ENCODE measurements at places on chromosomes 16 and 17.

DNA sequence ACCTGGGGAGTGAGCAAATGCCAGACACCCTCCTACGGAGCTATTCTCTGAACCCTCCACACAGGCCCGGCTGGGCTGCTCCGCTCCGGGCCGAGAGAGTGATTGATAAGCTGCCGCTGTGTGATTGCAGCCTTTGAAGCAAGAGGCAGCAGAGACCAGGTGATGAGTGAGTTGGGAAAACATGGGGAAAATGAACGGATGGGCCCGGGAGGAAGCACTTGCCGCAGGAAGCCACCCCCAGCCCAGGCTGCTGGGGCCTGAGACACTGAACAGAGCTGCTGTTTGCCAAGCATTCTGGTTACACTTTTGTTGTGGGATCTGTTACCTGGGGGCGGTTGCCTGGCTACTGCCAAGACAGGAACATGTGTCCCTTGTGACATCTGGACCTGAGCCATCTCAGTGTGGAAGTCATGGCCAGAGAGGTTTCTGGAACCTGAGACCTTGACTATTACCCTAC lies 46.4 kb upstream of the KLHDC4 start:
- no peak for DNase-seq

- DNase-seq = peak; percentile 91
Measured at GRCh38 chr17:57869617-57870282, 19.9 kb upstream of the MRPS23 start.

DNA sequence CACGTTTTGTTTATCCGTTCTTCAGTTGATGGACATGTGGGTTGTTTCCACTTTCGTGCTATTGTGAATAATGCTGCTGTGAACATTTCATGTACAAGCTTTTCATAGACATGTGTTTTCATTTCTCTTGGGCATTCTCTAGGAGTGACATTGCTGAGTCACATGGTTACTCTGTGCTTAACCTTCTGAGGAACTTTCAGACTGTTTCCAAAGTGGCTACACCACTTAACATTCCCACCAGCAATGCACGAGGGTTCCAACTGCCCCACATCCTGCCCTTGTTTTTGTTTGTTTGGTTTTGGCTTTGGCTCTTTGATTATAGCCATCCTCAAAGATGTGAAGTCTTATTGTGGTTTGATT lies 14.2 kb upstream of the PEMT start:
- peak; percentile 67 for DNase-seq

GRCh38 chr17:10177131-10177912 lies 21.1 kb downstream of the GAS7 start:
- no peak for DNase-seq

DNA sequence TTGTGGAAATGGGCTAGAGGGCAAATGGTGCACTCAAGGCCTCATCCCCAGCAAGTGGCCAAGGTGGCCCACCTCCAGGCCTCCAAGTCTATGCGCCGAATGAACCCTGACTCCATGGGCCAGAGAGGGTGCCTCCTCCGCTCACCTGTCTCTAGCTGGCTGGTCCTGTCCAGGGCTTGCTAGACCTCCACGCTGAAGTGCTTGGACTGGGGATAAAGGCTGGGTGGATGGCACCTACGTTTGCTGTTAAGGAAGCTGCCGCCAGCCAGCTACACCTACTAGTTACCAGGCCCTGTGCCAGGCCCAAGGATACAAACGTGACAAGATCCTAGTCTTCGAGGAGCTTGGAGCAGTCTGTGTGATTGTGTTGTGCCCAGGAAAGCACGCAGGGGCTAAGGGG lies 739 bp upstream of the SGCA start:
- no peak for DNase-seq

GRCh38 chr16:85316321-85316919 lies 204.1 kb upstream of the CIBAR2 start:
- peak; percentile 49 for DNase-seq

- DNase-seq = no peak
Measured at GRCh38 chr17:38556239-38556638, 49.5 kb downstream of the SRCIN1 start.

DNA sequence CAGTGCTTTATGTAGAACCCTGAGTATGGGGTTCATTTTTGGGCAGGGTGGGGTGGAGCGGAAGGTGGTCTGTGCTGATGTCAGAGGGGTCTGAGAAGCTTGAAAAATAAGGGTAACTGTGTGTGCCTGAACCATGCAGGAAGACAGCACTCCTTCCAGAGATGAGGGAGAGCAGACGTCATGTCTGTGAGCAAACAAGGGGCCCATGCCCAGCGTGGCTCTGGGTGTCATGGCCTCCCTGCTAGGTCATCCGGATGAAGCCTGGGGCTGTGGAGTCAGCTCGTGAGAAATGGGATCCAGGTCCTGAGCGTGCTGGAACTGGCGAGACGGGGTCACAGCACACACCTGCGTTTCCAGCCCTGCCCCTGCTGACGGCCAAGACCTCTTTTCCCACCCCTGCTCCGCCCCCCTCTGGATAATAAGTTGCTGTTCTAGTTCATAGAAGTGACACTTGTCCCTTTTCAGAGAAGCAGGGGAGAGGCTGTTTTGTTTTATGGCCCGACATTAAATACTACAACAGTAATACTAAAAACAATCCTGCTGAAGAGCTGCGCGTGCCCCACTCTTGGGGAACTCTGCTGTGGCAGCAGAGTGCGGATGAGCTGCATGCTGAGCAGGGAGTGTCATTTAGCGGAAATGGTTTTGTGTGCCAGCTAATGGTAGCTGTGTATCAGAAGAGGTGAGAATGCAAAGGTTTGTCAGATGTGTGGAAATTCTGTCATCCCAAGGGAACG lies 92.6 kb downstream of the RPTOR start:
- no peak for DNase-seq

DNA sequence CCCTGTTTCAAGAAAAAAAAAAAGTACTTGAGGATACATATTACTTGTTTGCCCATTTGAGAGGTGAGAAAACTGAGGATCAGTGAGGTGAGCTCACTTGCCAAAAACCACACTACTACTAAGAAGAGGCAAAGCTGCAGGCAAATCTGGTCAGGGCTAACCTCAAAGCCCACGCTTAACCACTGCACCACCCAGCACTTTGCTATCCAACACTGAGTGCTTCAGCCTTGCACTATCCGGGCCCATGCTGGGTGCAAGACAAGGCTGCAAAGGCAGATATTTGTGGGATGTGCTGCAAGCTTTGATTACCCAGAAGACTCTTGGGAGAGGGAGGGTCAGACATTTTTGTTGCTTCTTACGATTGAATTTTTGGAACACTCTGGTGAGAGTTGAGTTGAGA lies 23.6 kb upstream of the NLRP1 start:
- DNase-seq = no peak

DNA sequence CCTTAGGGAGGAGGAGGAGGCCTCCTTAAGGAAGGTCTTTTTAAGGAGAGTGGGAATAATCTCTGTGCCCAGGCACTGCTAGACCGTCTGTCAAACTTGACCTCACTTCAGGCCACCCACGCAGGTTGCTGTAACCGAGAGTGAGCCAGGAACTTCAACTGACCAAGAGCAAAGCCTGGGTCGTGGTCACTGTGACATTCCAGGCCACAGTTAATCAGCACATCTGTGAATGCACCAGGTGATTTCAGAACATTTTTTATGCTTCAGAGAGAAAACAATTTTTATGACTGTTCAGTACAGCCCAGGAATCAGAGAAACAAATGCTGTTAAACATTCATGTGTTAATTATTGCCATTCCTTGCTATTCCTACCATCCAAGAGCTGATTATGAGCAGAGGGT lies 226.6 kb upstream of the ASIC2 start:
- no peak for DNase-seq

DNA sequence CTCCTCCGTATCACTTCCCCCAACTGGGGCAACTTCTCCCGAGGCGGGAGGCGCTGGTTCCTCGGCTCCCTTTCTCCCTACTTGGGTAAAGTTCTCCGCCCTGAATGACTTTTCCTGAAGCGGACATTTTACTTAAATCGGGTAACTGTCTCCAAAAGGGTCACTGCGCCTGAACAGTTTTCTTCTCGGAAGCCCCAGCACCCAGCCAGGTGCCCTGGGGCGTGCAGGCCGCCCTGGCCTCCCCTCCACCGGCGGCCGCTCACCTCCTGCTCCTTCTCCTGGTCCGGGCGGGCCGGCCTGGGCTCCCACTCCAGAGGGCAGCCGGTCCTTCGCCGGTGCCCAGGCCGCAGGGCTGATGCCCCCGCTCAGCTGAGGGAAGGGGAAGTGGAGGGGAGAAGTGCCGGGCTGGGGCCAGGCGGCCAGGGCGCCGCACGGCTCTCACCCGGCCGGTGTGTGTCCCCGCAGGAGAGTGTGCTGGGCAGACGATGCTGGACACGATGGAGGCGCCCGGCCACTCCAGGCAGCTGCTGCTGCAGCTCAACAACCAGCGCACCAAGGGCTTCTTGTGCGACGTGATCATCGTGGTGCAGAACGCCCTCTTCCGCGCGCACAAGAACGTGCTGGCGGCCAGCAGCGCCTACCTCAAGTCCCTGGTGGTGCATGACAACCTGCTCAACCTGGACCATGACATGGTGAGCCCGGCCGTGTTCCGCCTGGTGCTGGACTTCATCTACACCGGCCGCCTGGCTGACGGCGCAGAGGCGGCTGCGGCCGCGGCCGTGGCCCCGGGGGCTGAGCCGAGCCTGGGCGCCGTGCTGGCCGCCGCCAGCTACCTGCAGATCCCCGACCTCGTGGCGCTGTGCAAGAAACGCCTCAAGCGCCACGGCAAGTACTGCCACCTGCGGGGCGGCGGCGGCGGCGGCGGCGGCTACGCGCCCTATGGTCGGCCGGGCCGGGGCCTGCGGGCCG lies 1.6 kb downstream of the HIC1 start:
- peak; percentile 69 for DNase-seq

- DNase-seq = no peak
Measured at GRCh38 chr16:4313563-4314531, 2.0 kb upstream of the GLIS2 start.

GRCh38 chr17:78108726-78109488 lies 19.6 kb downstream of the TMC6 start:
- no peak for DNase-seq

DNA sequence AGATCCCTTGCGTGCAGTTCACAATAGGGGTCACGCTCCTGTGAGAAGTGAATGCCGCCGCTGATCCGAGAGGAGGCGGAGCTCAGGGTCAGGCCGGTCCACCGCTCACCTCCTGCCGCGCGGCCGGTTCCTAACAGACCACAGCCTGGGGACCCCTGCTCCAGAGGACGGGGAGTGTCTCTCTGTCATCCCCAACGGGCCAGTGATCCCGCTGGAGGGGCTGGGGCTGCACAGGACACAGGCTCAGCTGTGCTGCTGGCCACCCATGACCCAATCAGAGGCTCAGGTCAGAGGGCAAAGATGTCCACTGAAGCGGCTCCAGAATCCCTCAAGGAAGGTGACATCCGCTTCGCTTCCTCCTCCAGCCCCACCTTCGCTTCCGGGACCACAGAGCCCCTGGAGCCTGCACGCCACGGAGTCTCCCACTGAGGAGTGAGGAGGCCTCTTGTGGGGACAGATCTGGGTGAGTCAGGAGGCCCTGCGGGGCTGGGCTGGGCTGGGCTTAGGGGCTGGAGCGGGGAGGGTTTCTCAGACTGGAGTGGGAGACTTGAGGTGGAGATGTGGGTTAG lies 115.4 kb downstream of the METRNL start:
- DNase-seq = peak; percentile 66

DNA sequence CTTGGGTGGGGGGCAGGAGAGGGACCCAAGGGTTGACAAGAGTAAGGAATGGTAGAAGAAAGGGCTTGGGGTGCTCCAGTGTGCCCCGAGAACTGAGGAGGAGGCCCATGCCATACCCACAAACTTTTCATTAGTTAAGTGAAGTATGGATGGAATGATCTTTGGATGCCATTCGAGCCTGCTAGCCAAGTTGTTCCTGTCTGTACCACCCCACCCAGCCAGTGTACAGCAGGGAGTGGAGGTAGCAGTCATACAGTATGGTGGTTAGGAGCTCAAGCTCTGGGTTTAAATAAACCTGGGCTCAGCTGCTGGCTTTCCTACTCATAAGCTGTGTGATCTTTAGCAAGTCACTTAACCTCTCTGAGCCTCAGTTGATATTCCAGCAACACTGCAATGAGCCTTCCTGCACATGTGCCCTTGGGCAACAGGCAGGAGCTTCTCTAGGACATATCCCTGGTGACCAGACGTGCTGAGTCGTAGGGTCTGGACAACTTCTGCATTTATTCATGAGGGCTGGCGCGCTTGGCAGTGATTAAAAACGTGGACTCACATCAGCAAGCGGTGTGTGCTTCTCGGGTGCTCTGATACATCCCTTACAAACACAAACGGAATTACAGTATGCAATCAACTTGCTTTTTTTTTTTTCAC lies 22.9 kb downstream of the ITPRIPL2 start:
- DNase-seq = no peak

DNA sequence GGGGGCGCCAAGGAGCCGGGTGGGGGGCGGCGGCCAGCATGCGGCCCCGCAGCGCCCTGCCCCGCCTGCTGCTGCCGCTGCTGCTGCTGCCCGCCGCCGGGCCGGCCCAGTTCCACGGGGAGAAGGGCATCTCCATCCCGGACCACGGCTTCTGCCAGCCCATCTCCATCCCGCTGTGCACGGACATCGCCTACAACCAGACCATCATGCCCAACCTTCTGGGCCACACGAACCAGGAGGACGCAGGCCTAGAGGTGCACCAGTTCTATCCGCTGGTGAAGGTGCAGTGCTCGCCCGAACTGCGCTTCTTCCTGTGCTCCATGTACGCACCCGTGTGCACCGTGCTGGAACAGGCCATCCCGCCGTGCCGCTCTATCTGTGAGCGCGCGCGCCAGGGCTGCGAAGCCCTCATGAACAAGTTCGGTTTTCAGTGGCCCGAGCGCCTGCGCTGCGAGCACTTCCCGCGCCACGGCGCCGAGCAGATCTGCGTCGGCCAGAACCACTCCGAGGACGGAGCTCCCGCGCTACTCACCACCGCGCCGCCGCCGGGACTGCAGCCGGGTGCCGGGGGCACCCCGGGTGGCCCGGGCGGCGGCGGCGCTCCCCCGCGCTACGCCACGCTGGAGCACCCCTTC lies 484 bp downstream of the FZD2 start:
- peak; percentile 66 for DNase-seq

GRCh38 chr16:49581630-49582298 lies 208.2 kb downstream of the C16orf78 start:
- no peak for DNase-seq

GRCh38 chr17:20074489-20074888 lies 65.3 kb downstream of the SPECC1 start:
- DNase-seq = no peak

GRCh38 chr16:84614073-84614459 lies 3.8 kb downstream of the COTL1 start:
- DNase-seq = no peak

DNA sequence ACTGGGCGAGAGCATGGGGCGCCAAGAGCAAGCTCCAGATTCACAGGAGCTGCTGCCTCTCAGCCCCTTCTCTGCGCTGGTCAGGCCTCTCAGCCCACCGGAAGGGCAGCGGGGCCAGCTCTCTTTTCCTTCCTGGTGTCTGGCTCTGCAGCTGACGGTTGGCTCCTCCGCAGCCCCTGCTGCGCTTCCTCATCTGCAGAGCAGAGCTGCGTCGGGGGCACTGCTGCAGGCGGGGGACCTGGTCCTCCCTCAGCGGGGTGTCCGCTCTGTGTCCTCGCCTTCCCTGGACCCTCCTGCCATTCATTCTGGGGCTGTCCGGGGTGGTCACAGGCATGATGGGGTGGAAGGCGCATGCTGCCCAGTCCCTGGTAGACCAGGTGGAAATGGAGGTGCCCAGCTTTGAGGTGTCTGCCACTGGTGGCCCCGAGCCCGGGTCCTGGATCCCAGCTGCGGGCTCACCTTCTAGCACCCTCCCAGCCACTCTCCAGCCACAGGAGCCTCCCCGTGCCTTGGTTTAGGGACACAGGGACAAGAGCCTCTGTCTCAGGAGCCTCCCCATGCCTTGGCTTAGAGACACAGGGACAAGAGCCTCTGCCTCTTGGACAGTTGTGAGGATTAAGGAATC lies 84.8 kb downstream of the IRF8 start:
- DNase-seq = no peak

Measured in EL (cell line).